ENCODE measurements at places on chromosomes 6 and 20.
A peak's percentile ranks its signal among the peaks of the same experiment; 100 is the strongest.

DNA sequence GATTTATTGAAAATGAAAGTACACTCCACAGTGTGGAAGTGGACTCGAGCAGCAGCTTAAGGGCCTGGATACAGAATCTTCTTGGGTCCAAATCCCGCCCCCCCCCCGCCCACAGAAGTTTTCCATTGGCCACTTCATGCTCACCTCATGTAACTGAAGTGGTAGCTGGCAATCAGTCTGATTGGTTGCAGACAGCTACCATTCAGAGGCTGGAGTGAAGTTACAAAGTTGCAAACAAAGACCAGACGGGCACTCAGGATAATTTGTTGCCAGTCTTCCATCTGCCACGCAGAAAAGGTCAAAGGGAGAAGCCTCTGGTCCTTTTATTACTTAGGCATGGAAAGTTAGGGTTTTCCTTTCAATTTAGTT lies 25.8 kb upstream of the FABP7 start:
- DNase-seq = peak; percentile 39

DNA sequence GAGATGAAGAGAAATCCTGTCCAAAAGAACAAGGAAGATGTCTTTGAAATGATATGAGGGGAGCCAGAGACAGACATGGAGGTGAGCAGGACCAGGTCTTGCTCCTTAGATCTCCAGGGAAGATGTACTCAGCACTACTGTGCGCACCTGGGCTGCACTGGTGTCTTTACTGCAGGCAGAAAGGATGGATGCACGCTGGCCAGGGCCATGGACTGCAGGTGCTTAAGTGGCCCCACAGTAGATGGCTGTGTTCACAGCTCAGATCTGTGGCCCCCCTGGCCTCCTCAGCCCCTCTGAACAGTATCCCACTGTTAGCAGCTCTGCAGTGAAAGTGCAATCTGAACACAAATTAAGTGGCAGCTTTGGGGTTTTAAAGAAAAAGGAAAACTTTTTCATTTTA lies 343.0 kb downstream of the NRN1 start:
- no peak for DNase-seq

DNA sequence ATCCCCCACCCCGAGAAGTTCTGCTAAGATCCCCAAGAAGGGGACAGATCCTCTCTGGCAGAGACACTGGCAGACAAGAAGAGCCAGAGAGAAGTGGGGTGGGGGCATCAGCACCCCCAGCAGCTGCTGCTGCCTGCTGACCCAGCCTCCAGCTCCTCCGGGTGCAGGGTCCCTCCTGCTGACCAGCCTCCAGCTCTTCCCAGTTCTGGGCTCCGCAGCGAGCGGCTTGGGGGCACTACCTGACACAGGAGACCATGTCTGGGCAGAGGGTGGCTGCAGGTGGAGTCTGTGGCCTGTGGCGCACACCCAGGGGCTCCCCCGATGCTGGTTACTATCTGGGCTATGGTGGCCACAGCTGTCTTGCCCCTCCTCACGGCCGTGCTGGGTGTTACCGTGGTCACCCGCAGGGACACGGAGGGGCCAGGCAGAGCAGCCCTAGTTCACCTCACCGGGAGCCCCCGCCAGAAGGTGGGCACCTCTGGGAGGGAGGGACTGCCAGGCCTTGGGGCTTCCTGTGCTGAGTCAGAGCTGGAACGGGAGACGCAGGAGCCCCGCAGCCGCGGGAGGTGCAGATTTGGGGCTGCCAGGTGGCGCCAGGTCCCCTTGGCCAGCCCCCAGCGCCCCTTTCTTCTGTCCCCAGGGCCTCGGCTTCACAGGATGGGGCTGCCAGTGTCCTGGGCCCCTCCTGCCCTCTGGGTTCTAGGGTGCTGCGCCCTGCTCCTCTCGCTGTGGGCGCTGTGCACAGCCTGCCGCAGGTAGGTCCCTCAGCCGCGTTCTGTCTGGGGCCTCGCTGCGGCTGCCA lies 630 bp downstream of the LIME1 start:
- DNase-seq = no peak

DNA sequence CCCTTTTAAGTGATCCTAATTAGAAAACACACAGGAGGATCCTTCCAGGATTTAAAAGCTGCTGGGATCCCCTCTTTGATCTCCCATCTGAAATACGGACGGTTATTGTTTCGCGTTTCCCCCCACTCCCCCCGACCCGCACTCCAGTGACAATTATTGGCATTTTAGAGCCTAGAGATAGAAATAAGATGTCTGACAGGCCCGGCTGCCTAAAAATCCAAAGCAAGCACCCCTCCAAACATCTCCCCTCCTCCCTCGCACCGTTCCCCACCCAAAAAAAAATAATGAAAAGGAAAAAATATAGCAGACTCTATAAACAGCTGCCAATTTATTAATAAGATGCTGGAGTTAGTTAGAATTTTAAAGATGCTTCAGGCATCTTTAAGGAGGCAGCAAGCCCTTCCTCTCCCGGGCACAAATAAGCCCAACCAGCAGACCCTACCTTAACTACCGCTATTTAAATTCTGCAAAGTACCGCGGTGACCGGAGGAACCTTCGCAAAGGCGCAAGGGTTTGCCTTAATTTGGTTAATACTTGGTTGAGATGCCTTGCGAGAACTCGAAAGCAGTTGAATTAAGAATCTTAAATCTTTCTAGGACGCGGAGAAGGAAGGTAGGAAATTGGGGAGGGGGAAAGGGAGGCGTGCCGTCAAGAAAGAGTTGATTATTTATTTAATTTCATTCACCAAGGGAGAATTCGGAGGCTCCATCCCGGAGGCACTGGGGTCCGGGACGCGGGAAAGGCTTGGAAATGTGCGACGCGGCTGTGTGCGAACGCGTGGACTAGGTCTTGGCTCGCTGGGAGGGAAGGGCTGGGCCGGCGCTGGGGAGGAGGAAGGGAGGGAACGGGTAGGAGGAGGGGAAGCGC lies 1.5 kb upstream of the ISM1 start:
- no peak for DNase-seq

DNA sequence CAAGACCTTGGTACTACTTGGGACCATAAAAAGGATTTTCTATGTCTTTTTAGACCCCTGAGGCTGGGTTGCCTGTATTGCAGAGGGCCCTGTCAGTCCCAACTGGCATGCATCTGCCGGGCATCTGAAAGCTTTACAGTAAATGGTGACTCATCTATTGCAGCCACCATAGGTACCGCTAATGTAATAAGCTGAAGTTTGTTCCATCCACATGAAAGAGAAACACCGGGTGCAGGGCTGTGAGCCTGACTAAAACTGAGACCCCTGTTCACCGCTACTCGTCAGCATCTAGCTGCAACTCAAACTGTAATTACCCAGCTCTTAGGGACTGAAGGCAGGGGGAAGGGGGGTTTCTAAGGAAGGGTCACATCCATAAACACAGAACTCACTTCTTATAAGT lies 49.5 kb downstream of the TRERF1 start:
- DNase-seq = no peak

- DNase-seq = no peak
Measured at GRCh38 chr6:129419324-129419723, 290.7 kb downstream of the ARHGAP18 start.

DNA sequence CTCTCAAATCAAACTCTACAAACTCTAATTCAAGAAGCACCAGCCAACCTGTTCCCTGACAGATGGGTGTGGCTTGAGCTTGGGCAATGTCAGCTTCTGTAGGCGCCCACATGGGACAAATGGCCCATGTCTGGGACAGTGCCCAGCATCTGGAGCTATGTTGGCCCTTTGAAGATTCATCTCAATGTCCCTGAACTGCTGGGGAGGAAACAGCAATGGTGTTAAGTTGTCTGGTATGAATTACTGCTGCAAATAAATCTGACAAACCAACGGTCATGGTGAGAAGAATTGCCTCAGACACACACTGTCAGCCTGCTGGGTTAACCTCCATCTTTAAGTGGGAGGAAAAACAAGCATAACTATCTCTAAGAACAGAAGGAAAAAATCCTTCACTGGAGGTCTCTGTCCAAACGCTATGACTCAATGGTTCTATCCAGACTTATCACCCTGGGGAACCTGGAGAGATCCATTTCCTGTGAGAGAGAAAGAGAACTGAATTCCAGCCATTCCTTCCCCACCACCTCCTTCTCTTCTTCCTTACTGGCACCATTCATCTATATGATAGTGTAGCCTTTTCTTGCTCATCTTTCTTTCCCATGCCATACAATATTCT lies 274.9 kb downstream of the CDH26 start:
- no peak for DNase-seq

DNA sequence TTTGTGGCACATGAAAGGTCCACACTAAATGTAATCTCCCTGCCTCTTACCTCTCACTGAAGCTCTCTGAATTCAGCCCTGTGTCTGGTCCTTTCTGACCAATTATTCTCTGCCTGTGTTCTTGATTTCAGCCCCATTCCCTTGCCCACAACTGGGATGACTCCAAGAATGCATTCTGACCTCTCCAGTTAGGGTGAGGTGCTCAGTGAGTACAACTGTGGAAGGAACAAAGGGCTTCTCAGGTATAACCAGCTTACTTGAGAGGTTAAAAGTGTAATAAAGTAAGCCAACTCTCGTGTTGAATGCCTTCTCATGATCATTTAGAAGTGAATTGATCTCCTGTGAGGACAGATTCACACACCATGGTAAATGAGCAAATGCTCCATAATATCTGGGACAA lies 88.1 kb downstream of the GCLC start:
- DNase-seq = no peak

DNA sequence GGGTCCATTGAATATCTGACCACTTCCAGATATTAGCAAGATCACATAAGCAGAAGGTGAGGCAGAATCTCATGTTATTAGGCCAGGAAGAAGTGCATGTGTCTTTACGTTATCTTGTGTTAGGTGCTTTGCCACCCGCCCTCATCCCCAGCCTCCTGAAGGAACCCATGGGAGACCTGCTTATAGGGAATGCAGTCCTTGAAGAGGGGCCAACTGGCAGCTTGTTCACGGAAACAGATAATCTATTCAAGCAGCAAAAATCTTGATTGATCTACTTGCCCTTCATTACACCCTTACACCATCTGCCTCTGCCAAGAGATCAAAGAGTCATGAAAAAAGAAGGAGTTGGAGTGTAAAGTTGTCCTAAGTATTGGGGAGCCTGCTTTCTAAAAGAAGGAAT lies 576.4 kb downstream of the HTR1B start:
- DNase-seq = no peak

DNA sequence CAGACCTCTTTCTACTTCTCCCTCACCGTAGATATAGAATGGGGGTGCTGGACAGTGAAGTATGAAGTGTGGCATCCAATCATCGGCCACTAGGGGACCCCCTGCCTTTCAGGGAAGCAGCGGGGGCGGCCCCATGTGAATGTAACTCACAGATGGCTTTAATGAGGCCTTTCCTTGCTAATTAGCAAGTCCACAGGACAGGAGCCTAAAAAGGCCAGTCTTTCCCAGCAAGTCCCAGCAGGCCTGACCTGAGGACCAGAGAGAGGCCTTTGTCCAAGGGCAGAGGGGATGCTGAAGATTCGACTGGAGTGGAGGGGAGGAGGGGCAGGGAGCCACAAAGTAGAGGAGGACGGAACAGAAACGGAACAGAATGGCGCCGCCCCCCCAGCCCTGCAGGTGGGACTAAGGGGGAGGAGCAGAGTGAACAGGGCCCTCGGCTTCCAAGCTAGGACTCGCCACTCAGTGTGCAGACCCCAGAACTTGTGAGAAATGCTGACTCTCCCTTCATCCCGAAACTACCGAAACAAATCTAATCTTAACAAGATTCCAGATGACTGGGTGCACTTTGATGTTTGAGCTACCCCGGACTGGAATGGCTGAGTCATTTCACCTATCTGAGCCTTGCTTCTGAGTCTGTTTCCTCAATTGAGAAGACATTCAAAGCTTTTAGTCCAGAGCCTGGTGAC lies 5.8 kb downstream of the C6orf132 start:
- DNase-seq = no peak

DNA sequence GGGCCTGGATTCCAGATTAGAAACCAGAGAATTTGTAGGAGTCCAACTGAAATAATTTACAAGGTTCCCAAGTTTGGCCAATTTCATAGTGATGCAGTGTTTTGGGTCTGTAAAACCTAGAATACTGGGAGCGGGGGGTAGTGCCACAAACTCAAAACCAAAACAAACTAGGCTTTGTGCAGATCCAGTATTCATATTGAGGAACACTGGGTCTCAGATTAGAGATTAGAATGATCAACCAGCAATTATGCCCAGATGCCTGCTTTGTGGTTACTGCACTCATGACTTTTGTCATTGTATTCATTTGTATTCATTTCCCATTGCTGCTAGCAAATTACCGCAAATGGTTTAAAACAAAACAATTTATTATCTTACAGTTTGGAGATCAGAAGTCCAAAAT lies 3.2 kb upstream of the NDUFAF4 start:
- DNase-seq = no peak

- peak; percentile 55 for DNase-seq
Measured at GRCh38 chr6:4853782-4854511, 77.7 kb downstream of the CDYL start.

- no peak for DNase-seq
Measured at GRCh38 chr6:33761922-33762629, 15.4 kb upstream of the IP6K3 start.

- no peak for DNase-seq
Measured at GRCh38 chr6:77373955-77374354, 89.3 kb downstream of the HTR1B start.

GRCh38 chr20:2080532-2081224 lies 20.9 kb upstream of the STK35 start:
- DNase-seq = no peak

DNA sequence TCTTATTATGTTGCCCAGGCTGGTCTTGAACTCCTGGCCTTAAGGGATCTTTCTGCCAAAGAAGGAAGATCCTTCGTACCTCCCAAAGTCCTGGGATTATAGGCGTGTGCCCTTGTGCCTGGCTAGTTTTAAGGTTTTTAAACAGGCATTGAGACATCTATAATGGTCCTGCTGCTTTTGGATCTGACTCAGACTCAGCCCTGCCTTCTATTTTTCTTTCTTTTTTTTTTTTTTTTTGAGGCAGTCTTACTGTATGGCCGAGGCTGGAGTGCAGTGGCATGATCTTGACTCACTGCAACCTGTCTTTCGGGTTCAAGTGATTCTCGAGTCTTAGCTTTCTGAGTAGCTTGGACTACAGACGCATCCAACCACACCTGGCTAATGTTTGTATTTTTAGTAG lies 73.7 kb downstream of the PHF20 start:
- no peak for DNase-seq

DNA sequence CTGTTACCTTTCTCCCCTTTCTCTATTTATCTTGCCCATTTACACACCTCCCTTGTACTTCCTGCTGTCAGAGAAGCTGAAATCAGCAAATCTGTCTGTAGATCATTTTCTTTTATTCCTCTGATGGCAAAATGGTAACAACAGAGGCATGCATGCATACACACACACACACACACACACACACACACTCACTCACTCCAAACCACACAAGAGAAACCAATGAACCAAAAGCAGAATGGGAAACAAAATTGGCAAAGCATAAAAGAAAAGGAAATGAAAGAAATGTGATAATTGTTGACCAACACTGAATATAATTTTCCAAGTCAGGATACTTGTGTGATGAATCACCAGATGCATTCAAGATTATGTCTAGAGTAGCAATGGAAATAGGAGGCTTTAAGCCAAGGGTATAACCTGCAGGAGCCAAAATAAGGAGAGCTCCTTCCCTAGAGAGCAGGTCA lies 172.4 kb downstream of the PLCB4 start:
- no peak for DNase-seq

Data from NCI-H2107 (cell line).